ENCODE measurements at places on chromosomes 7 and 10. TPM values are rescaled to one million over a fixed set of nuclear protein-coding genes. Genes with fewer than 3 reads are reported as not detected.

The SAP25 gene
- total RNA-seq: 29.9 TPM

- DNase-seq: no peak
- no peaks in the 10 kb centered on the region for H3K36me3 ChIP-seq
Observed at GRCh38 chr7:149735779-149736477, 37.5 kb downstream of the ZNF467 start.

The PLEKHS1 gene
- 1.1 TPM for total RNA-seq

GRCh38 chr7:36533717-36534116 lies 144.1 kb downstream of the ANLN start:
- H3K27me3 ChIP-seq: no peaks in the 10 kb centered on the region
- no peaks in the 10 kb centered on the region for H3K36me3 ChIP-seq

The MMP21 gene
- total RNA-seq: 0.43 TPM

- no peak overlapping the region for H3K4me3 ChIP-seq
- no peaks in the 10 kb centered on the region for H3K27me3 ChIP-seq
- no peaks in the 10 kb centered on the region for H3K36me3 ChIP-seq
- H3K4me1 ChIP-seq: no peaks in the 10 kb centered on the region
- DNase-seq: no peak
Observed at GRCh38 chr10:94041206-94041605, 47.5 kb downstream of the PLCE1 start.

- H3K27me3 ChIP-seq: no peaks in the 10 kb centered on the region
- no peak overlapping the region for H3K27ac ChIP-seq
- H3K36me3 ChIP-seq: no peaks in the 10 kb centered on the region
- H3K4me1 ChIP-seq: no peaks in the 10 kb centered on the region
- peak; percentile 82 for DNase-seq
- H3K4me3 ChIP-seq: no peak overlapping the region
Observed at GRCh38 chr7:41002741-41003610, 699.9 kb downstream of the INHBA start.

- no peaks in the 10 kb centered on the region for H3K27me3 ChIP-seq
- H3K4me3 ChIP-seq: no peak overlapping the region
- DNase-seq: no peak
- H3K4me1 ChIP-seq: no peaks in the 10 kb centered on the region
Observed at GRCh38 chr10:71697938-71698709, 21.5 kb downstream of the C10orf105 start.

DNA sequence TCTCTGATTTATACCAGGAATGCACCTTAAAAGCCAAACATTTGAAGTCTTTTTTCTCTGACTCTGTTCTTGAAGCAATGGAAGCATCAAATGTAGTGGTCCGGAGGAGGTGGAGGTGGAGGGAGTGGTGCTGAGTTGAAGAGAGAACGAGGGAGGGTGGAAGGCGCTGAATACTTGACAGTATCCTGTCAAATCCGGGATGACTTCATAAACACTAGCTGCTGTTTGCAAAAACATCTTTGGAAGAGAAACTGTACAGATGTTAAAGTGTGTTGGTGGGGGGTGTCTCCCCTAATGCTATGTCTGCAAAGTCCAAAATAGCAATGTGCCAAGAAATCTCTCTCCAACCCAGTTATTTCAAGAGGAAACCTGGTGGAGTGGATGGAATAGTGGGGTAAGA lies 328.5 kb upstream of the AUTS2 start:
- H3K36me3 ChIP-seq: no peaks in the 10 kb centered on the region
- no peaks in the 10 kb centered on the region for H3K4me1 ChIP-seq
- no peak for DNase-seq
- H3K4me3 ChIP-seq: no peak overlapping the region
- H3K27ac ChIP-seq: no peak overlapping the region

Data from testis (tissue), 5 donors.